ENCODE measurements at places on chromosomes 5 and 9.
A peak's percentile ranks its signal among the peaks of the same experiment; 100 is the strongest.

GRCh38 chr5:142432369-142432863 lies 107.6 kb upstream of the SPRY4 start:
- peak; percentile 23 for DNase-seq
- peaks cover 29% of the 10 kb centered on the region for H3K4me1 ChIP-seq
- H3K27ac ChIP-seq: peak overlapping the region; percentile 80
- peak overlapping the region; percentile 7 for H3K4me3 ChIP-seq
- H3K27me3 ChIP-seq: no peaks in the 10 kb centered on the region

DNA sequence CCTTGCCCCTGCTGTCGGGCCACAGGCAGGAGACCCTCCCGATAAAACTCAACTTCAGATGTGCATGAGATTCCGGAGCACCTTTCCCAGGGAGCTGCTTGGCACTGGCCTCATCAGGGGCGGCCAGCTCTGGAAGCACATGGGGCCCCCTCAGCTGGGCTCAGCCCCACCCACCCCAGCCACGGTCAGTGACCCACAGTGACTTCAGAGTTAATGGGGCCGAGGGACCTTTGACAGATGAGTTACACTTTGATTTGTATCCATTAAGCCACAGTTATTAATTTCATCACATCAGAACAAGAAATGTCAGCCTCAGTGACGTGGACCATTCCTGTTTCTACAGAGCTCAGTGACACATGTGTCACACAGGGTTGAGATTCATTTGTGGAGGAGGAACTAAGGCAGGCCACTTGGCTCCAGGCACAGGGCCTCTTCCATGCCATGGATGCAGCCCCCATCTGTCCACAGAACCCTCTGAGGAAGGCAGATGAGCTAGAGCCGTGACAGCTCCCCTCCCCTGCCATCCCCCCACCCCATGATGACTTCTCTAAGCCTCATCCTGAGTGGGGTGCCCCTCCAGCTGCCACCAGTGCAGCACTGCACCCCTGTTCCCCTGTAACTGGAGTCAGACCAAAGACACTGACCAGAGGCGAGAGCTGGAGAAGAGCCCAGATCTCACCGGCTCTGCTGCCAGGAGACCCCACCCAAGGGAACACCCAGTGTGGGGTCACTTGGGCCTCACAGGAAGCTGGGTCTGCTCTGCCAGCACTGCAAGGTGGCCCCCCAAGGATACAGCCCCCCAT lies 69.4 kb upstream of the ADAMTS2 start:
- H3K27me3 ChIP-seq: no peaks in the 10 kb centered on the region
- no peak for DNase-seq
- no peaks in the 10 kb centered on the region for H3K36me3 ChIP-seq
- H3K4me3 ChIP-seq: no peak overlapping the region
- no peak overlapping the region for H3K27ac ChIP-seq

- H3K27ac ChIP-seq: peak overlapping the region; percentile 75
- H3K36me3 ChIP-seq: peaks cover 10% of the 10 kb centered on the region
- peak; percentile 12 for DNase-seq
- peaks cover 21% of the 10 kb centered on the region for H3K4me1 ChIP-seq
These were observed 40.0 kb downstream of the KLHL3 start for GRCh38 chr5:137695651-137696428.

DNA sequence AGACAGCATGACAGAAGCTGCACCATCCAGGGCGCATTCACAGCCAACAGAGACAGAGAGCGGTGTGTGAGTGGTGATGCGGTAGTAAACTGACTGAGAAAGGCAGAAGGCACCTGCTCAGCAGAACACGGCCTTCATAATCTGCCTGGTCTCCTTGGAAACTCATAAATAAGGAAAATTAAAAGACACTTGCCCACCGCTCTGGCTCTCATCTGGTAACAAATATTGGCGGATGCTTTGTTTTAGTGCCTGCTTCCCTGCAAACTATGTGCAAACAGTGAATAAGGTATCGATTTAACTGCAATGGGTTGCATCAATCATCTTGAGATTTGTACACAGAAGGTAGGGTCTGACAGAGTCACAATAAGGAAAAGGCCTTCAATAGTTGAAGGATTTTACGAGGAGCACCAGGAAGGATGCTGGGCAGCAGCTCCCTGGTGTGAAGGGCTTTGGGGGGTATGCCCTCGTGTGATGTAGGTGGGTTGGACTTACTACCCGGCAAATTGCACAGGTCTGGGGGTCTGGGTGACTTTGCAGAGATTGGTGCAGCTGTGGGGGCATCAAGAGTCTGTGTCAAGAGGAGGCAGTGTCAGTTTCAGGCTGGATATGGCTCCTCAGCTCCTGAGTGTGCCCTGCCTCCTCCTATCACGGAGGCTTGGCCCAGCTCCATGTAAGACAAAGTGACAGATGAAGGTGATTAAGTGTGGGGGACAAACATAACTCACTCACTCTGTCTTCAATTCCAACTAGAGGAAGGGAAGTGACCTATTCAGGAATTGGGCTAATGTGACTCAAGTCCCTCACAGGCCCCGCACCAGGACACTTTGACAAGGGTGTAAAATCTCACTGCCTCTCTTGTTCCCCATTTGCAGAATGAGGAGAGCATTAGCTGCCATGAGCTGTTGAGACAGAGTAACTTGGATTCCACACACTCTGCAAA lies 166.7 kb downstream of the ICE1 start:
- no peaks in the 10 kb centered on the region for H3K27me3 ChIP-seq
- H3K4me3 ChIP-seq: no peak overlapping the region
- H3K4me1 ChIP-seq: no peaks in the 10 kb centered on the region
- no peaks in the 10 kb centered on the region for H3K36me3 ChIP-seq
- no peak overlapping the region for H3K27ac ChIP-seq
- DNase-seq: no peak

- no peaks in the 10 kb centered on the region for H3K36me3 ChIP-seq
- DNase-seq: no peak
- H3K27me3 ChIP-seq: peaks cover 4% of the 10 kb centered on the region
- no peak overlapping the region for H3K27ac ChIP-seq
These were observed 9.5 kb upstream of the GGTA1 start for GRCh38 chr9:121509180-121509579.

- peaks cover 49% of the 10 kb centered on the region for H3K36me3 ChIP-seq
- no peak for DNase-seq
- peaks cover 47% of the 10 kb centered on the region for H3K4me1 ChIP-seq
- no peaks in the 10 kb centered on the region for H3K27me3 ChIP-seq
- H3K4me3 ChIP-seq: peak overlapping the region; percentile 97
- H3K27ac ChIP-seq: peak overlapping the region; percentile 96
These were observed 1.2 kb downstream of the FNBP1 start for GRCh38 chr9:130041648-130042405.

DNA sequence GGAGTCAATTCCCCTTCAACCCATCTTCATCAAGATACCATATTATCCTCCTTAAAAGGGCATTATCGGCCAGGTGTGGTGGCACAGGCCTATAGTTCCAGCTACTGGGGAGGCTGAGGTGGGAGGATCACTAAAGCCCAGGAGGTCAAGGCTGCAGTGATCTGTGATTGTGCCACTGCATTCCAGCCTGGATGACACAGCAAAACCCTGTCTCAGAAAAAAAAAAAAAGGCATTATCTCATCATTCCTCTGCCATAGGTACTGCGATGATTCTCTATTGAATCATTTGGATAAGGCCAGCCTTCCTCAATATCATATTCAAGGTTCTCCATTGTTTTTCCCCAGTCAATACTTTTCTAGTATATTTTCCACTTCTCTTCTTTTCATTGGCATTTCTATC lies 39.2 kb upstream of the RAB3C start:
- H3K27me3 ChIP-seq: no peaks in the 10 kb centered on the region
- H3K4me1 ChIP-seq: no peaks in the 10 kb centered on the region
- no peak overlapping the region for H3K27ac ChIP-seq
- DNase-seq: no peak

DNA sequence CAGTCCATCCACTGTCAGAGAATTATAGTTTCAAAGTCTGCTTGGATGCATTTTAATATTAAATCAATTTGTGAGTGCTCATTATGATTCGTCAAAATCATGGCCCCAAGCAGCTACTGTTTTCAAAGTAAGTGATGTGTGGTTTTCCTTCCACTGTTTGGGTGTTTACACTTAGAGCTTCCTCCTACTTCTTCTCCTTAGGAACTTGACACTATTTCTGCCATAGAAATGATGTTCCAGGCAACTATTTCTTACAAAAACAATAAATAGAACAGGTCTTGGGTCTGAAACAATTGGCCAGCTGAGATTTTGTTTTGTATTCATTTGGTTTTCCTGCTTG lies 132.8 kb upstream of the RAI14 start:
- no peak overlapping the region for H3K27ac ChIP-seq
- H3K27me3 ChIP-seq: peaks cover 4% of the 10 kb centered on the region
- H3K4me3 ChIP-seq: no peak overlapping the region
- H3K4me1 ChIP-seq: peaks cover 5% of the 10 kb centered on the region

DNA sequence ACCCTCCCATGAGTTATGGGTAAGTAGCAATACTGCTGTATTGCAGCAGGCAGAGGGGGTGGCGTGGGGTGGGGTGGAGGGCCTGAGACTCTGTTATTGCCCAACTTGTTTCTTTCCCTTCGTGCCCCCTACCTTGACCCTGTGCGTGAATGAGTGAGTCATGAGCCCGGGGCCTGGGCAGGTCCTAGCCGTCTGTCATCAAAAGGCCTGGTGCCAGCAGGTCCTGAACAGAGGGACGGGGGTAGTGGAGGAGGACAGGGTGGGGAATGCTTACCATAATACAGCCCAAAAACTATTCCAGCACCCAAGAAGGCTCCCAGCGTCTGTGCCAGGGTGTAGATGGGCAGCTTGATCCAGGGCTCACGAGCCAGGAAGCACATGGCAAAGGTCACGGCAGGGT lies 4.3 kb downstream of the AQP3 start:
- DNase-seq: no peak
- H3K4me3 ChIP-seq: no peak overlapping the region
- no peak overlapping the region for H3K27ac ChIP-seq
- no peaks in the 10 kb centered on the region for H3K27me3 ChIP-seq
- H3K36me3 ChIP-seq: peaks cover 7% of the 10 kb centered on the region
- H3K4me1 ChIP-seq: peaks cover 26% of the 10 kb centered on the region

DNA sequence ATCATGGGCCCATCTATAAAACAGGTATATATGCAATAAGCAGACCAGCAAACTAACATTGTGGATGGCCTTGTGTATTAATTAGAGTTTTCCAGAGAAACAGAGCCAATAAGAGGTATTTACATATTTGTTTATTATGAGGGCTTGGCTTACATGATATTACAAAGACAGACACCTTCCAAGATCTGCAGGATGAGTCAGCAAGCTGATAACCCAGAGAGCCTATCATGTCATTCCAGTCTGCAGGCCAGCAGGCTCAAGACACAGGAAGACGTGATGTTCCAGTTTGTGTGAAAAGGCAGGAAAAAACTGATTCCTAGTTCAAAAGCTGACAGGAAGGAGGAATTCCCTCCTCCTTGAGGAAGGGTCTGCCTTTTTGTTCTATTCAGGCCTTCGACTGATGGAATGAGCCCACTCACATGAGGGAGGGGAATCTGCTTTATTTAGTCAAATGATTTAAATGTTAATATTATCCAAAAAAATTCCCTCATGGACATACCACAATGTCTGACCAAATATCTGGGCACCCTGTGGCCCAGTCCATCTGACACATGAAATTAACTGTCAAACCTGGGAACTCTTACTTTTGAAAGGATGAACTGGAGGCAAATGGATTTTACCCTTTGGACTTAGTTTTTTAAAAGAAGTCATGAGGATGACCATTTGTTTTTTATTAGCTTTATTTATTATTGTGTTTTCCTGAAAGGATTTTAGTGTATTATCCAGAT lies 161.2 kb upstream of the CHD1 start:
- no peak overlapping the region for H3K4me3 ChIP-seq
- no peaks in the 10 kb centered on the region for H3K36me3 ChIP-seq
- no peaks in the 10 kb centered on the region for H3K4me1 ChIP-seq

GRCh38 chr5:1507457-1507856 lies 16.3 kb downstream of the LPCAT1 start:
- peaks cover 10% of the 10 kb centered on the region for H3K36me3 ChIP-seq
- no peak overlapping the region for H3K27ac ChIP-seq
- no peak for DNase-seq
- H3K27me3 ChIP-seq: no peaks in the 10 kb centered on the region
- H3K4me1 ChIP-seq: peaks cover 6% of the 10 kb centered on the region

GRCh38 chr9:38423273-38423972 lies 831 bp downstream of the IGFBPL1 start:
- H3K27ac ChIP-seq: no peak overlapping the region
- no peak for DNase-seq
- H3K36me3 ChIP-seq: no peaks in the 10 kb centered on the region
- peaks cover 51% of the 10 kb centered on the region for H3K27me3 ChIP-seq
- peaks cover 3% of the 10 kb centered on the region for H3K4me1 ChIP-seq

GRCh38 chr5:98016771-98017170 lies 756.7 kb upstream of the RGMB start:
- H3K27me3 ChIP-seq: no peaks in the 10 kb centered on the region
- no peak overlapping the region for H3K27ac ChIP-seq
- no peaks in the 10 kb centered on the region for H3K4me1 ChIP-seq
- no peaks in the 10 kb centered on the region for H3K36me3 ChIP-seq
- H3K4me3 ChIP-seq: no peak overlapping the region
- DNase-seq: no peak

GRCh38 chr5:80036615-80037014 lies 1.5 kb downstream of the THBS4 start:
- DNase-seq: no peak
- H3K4me3 ChIP-seq: no peak overlapping the region
- H3K4me1 ChIP-seq: peaks cover 33% of the 10 kb centered on the region
- no peak overlapping the region for H3K27ac ChIP-seq
- H3K27me3 ChIP-seq: peaks cover 37% of the 10 kb centered on the region
- no peaks in the 10 kb centered on the region for H3K36me3 ChIP-seq

DNA sequence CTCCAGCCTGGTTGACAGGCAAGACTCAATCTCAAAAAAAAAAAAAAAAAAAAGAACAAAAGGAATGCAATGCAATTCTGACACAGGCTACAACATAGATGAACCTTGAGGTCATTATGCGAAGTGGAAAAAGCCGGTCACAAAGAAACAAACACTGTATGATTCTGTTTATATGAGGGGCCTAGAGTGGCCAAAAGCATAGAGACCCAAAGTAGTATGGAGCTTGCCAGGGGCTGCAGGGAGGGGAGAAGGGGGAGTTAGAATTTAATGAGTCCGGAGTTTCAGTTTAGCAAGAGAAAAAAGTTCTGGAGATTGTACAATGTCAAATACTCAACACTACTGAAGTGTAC lies 33.2 kb upstream of the ASS1 start:
- no peaks in the 10 kb centered on the region for H3K4me1 ChIP-seq
- H3K36me3 ChIP-seq: no peaks in the 10 kb centered on the region
- no peak overlapping the region for H3K27ac ChIP-seq
- no peaks in the 10 kb centered on the region for H3K27me3 ChIP-seq
- no peak for DNase-seq

DNA sequence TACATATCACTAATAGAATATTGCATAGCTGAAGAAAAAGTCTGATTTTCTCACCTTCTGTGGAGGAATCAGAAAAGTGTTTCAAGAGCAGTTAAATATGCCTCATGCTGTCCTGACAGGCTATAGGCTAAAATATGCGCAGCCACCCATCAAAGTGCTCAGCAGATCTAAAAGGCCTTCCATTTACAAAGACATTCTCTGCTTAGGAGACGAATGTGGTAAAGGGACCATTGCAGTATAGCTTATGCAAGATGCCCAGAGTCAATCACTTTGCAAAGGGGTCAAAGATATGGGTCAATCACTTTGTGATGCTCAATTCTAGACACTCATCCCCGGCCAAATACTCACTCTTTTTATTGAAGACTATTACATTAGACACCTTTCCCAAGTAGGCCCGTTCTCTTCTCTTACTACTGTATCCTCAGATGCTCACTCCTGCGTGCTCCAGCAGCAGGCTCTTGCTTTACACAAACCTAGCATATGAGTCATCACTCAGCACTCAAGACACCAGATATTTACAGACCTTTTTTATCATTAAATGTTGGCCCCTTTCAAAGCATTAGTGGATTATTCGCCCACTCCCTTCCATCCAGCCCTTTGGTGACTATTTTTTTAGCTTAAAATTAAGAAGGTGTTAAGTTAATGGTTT lies 568.2 kb upstream of the CDH18 start:
- H3K36me3 ChIP-seq: no peaks in the 10 kb centered on the region
- no peaks in the 10 kb centered on the region for H3K27me3 ChIP-seq
- DNase-seq: no peak
- no peaks in the 10 kb centered on the region for H3K4me1 ChIP-seq
